ENCODE measurements at places on chromosomes 7 and 10.
A peak's percentile ranks its signal among the peaks of the same experiment; 100 is the strongest.

GRCh38 chr7:106450716-106451115, 165.9 kb upstream of the NAMPT start:
- no peak for DNase-seq

DNA sequence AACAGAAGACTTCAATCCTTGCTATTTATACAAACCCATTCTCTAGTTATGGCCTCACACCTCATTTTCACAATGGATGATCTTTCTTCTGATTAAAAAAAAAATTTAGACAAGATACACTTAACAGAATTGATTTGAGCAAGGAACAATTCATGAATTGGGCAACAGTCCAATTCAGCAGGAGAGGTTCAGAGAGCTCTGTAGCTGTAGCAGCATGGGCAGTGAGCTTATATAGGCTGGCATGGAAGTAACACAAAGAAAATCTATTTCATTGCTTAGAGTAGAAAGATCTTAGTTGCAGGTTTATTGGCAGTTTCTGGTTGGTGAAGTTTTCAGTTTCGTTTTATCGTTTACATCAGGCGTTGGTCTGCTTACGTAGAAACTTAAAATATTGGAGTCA, 23.0 kb upstream of the LRGUK start:
- no peak for DNase-seq

- no peak for DNase-seq
These were observed 377.6 kb downstream of the PHTF2 start for GRCh38 chr7:78176171-78176570.

GRCh38 chr10:29542723-29543122, 92.0 kb downstream of the SVIL start:
- no peak for DNase-seq

DNA sequence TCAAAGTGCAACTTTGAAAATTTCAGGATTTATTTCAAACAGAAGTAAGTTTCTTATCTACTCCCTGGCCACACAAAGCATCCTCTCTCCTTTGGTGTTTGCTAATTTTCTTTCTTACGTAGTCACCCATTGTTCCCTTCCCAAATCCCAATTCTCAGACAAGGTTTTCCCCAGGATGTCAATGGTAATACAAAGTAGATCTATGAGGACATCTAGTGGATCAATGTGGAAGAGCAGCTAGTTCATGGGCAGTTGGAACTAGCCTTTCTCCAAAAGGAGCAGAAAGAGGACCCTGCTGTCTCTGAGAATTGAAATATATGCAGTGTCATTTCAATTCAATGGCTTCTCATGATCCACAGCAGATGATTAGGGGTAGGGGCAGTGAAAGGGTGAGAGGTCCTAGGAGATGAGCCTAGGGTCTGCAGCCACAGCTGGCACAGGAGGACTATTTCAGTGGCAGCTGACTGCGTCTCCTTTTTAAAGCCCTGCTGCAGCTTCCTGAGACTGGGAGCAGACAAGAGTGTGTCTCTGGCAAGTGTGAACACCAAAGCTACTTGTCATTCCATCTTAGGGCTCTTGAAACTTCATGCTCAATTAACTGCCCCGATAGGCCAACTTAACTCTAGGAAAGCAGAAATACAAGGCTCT, 632.6 kb downstream of the KCNMA1 start:
- no peak for DNase-seq

- DNase-seq: no peak
These were observed 49.1 kb upstream of the FOXK1 start for GRCh38 chr7:4633012-4633411.

DNA sequence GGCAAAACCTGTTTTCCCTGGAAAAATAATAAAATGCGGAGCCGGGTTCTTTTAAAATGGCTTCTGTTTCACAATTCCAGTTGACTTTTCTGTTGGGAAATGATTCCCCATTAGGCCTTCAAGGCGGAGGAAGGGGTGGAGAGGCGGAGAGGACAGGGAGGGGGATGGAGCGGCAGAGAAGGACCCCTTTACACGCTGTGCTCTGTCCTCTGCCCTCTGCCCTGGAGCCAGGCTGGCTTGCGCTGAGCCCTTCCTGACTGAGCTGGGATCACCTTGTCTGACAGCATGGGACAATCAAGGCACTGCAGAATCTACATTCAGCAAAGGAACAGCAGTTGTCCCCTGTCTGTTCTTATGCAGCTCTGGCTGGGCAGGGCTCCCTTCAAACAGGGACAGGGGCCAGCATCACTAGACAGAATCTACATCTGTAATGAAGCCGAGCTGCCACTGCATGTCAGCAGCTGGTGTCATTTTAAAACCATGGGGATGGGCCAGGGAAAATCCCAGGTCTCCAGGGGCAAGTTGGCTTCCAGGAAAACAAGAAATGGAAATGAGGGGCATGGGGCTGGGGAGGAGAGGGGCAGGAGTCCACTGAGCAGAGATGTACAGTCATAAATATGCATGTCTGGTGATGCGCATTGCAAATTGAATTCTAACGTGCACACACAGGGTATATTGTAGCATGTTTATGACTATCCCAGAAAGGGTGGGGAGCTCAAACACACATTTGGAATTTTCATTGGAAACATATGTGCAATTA, 120.0 kb downstream of the MKX start:
- DNase-seq: no peak

DNA sequence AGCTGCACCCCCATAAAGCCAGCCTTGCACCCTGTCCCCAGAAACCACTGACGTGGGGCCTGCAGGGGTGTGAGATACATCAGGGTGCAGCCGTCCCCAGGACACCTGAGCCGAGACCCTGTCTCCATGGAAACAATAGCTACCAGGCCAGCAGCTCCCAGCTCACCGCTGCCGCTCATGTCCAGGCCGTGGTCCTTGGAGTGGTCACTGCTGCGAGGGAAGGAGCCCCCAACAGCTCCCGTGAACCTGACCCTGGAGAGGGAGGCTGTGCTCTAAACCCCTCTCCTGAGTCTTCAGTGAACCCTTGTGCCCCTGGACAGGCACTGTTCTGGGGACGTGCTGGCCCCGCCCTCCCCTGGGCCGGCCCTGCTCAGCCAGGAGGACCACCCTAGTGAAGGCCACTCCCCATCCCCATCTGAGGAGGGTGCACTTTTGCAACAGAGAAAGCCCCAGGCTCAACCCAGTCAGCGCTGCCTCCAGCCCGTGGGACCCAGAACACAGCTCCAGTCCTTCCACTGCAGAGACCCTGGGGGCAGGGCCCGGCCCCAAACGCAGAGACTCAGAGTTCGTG, 19.6 kb upstream of the INPP5A start:
- DNase-seq: no peak

DNA sequence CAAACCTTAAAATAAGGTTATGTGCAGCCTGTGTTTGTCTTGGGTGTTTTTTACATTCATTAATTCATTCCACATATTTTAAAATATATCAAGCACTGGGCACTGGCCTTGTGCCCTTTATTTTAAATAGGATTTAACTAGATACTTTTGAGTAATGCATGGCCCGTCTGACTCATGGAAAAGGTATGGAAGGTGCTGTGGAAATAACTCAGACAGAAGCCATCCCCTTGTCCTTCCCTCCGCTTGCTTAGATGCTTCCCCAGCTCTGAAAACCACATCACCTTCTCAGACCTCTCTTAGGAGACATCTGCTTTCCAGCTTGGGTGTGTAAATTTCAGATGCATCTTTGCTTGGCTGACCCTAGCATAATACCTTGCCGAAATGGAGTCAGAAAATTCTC, 30.5 kb downstream of the SLC18A2 start:
- no peak for DNase-seq

DNA sequence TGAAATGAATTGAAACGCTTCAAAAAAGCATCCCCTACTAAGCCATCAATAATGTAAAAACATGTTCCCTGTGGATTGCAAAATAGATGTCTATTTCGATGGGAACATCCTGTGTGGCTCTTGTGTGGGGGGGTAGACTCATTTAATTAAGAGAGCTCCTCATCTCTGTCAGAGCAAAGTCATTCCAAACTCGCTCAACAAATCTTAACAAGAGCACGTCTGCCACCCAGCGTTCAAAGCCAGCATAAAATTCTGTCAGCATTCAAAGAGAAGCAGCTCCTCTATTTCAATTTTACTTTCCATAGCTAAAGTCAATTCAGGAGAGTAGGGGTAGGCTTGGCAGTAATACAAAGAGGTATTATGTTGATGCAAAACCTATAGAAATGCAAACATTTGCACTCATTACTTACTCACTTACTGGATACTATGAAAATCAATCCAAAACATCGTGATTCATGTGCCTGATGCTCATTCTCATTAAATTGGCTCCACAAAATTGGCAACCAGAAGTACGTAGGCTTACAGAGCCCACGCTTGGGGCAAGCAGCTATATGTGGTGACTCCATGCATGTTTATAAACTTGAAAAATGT, 114.9 kb downstream of the IPMK start:
- DNase-seq: no peak

DNA sequence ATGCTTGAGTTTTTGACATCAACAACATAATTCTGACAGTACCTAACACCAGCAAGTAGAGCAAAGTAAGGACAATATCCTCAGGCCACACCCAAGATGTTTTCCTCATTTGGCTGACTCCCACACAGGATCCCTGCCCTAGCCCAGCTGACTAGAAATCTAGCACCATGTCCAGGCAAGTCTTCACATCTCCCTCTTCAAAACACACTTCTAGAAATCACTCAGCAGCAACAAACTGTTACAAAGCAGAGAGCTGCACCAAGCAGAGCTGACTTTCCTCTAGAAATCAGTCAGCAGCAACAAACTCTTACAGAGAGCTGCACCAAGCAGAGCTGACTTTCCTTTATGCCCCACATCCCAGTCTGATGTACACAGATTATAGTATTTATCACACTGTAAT, 7.7 kb downstream of the TMEM168 start:
- no peak for DNase-seq

DNA sequence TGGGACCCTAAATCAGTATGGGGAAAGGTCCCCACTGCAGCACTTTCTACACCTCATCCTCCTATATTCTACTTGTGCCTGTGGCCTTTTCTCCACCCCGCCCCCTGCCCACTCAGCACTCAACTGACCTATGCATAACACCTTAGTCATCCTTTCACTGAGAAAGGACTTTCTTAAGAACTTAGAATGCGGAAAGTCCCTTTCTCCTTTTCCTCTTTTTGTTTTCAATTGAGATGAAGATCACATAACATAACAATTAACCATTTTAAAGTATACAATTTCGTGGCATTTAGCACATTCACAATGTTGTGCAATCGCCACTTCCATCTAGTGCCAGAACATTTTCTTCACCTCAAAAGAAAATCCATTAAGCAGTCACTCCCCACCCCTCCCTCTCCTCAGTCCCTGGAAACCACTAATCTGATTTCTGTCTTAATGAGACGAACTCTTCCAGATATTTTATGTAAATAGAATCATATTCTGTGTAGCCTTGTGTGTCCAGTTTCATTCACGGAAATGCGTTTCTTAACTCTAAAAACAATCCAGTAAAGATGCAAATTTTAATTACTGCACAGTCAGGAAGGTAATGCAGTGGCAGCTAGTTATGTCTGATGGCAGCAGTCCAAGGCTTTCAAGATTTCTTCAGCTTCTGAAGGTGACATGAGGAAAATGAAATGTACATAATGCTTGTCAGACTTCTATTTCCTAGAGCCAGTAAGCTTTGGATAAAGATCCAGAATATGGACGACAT, 41.7 kb downstream of the FAS start:
- DNase-seq: no peak

- DNase-seq: no peak
These were observed 106.5 kb upstream of the ANLN start for GRCh38 chr7:36283181-36283580.

DNA sequence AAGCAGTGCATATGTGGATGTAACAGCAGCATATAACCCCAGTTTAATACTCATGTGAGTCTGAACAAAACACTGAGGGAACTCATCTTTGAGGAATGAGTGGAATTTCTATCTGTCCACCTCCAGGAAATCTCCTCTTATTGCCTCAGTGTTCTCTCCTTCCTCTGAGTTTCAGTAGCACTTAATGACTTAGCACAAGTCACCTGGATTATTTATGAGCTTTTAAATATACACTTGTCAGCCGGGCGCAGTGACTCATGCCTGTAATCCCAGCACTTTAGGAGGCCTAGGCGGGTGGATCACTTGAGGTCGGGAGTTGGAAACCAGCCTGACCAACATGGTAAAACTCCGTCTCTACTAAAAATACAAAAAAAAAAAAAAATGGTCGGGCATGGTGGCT, 4.3 kb downstream of the LRRC20 start:
- no peak for DNase-seq

- peak; percentile 77 for DNase-seq
These were observed 43.5 kb downstream of the ADK start for GRCh38 chr10:74194545-74194944.

- no peak for DNase-seq
These were observed 32.8 kb upstream of the WDFY4 start for GRCh38 chr10:48651839-48652238.

DNA sequence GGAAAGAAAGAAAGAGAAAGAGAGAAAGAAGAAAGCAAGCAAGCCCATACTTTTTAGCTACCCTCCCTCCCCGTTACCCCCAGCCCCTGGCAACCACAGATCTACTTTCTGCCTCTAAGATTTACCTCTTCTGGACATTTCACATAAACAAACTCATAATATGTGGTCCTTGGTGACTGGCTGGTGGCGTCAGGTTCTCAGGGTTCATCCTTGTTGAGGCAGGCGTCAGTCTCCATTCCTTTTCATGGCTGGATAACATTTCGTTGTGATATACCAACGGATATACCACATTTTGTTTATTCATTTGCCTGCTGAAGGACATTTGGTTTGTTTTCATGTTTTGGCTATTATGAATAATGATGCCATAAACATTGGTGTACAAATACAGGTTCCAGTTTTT, 30.5 kb downstream of the CDH23 start:
- DNase-seq: no peak

- no peak for DNase-seq
These were observed 444.3 kb downstream of the AUTS2 start for GRCh38 chr7:70042533-70042932.

GRCh38 chr7:128056901-128057300, 25.7 kb upstream of the LRRC4 start:
- no peak for DNase-seq

GRCh38 chr7:92944633-92945032, 108.3 kb upstream of the CDK6 start:
- DNase-seq: no peak

DNA sequence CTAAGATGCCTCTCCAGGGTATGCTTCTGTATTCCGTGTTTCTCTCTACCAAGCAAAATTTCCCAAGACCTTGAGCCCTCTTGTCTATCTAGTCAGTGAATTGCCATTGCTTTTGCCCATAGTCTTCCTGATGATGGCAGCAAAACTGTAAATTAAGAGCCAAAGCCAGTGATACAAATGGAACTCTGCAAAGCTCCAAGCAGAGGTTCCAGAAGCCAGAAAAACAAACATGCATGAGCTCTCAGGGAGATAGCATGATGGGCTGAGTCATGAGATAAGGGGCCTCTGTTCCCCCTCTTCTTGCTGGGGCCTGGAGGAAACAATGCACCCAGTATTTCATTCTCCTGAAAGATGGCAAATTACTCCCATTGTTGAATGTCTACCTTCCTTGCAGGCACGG, 24.7 kb downstream of the LSMEM1 start:
- no peak for DNase-seq

Measured in T-helper 2 cell (primary cell).